ENCODE measurements at places on chromosomes 4 and X. TPM values are rescaled to one million over a fixed set of nuclear protein-coding genes. Genes with fewer than 3 reads are reported as not detected.

Gene PNMA5
- total RNA-seq, result 0.08 TPM

Gene GAGE12J
- not detected for total RNA-seq

Gene AKAP4
- total RNA-seq, result not detected

Gene WAS
- total RNA-seq, result not detected

DNA sequence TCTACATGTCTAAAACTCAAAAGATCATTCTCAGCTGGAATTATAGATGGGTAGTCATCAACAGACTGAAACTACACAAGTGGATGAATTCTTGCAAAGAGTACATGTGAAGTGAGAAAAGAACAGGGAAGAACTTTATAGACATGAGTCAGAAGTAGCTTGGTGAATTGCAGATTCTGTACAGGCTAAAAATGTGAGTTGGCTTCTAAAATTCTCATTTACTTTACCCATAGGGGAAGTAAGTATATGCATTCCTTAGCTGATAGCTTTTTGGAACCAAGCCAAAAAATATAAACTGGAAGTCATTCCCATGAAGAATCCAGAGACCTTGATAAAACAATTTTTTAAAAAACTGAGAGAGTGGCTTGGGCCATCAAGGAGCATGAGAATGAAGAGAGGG lies 584.2 kb upstream of the FTHL17 start:
- no peak for DNase-seq

DNA sequence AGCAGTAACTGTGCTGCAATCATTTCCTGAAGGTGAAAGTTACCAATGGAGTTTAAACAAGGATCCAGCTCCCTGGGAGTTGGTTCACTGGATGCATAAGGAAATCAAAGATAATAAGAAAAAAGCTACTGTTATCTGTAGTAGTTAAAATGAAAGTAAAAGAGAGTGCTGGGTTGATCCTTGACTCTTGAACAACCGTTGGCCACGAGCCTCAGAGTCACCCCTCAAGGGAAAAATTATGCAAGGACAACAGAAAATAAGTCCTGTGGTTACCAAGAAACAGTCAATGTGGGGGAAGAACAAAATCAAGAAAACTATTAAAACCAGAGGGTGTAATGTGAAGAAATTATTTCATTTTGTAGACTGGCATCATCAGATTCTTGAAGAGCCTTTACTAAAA lies 49.7 kb upstream of the DDIT4L start:
- no peak for DNase-seq

- DNase-seq, result no peak
These were observed 1217.6 kb downstream of the PCDH18 start for GRCh38 chr4:136314686-136315085.

- no peak for DNase-seq
These were observed 49.2 kb upstream of the FHL1 start for GRCh38 chrX:136097871-136098805.

GRCh38 chr4:83870328-83870950 lies 334.5 kb downstream of the GPAT3 start:
- no peak for DNase-seq

DNA sequence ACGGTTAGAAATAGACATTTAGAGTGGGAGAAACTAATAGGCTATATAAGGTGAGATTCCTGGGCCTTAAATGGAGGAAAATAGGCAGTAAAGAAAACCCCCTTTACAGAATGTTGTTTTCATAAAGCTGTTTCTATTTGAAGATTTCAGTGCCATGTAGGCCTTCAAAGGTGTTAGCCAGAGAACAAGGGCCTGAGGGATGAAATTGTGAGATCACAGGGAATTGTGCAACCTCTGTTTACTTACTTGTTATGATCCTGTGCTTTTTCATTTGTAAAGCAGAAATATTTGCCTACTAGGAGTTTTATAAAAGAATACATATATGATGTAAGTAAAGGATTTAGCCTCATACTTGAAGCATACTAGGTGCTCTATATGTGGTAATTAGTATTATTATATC lies 272.9 kb upstream of the ARX start:
- no peak for DNase-seq

- no peak for DNase-seq
These were observed 151.8 kb downstream of the CCNG2 start for GRCh38 chr4:77308843-77309242.

DNA sequence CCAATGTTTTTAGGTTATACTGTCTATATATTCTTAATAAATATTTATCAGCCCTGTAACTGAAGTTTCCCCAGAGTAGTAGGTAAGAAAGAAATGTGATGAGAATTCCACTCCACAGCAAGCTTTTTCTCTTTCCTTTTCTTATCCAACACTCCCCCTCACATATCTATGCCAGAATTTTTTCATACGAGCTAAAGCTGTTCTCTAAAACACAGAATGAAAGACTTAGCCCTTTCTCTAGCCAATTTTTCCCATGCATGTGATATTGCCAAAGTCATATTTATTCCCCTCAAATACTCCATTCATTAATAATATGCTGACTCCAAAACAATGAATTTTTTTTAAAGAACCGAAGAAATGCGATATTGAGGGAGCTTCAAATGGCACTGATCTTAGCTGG lies 32.3 kb downstream of the VEGFC start:
- DNase-seq, result no peak

DNA sequence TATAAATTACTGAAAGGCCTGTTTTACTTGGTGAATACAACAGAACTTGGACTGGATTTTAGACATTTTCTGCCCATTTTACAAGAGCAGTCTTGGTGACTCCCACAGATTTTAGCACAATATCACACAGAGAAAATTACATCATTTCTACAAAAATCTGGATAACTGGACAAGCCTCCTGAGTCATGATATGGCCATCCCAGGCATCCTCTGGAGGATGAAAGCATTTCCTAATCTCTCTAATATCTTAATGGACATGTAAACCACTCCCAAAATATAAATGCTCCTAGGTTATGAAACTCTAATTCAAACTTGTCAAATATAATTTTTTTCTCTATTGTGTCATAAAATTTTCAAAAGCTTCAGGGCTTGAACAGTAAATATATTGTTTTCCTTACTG lies 1170.8 kb upstream of the PCDH7 start:
- no peak for DNase-seq

- no peak for DNase-seq
These were observed 123.2 kb downstream of the ELOVL6 start for GRCh38 chr4:110075083-110075738.

Measured in SJSA1 (cell line).